ENCODE measurements at places on chromosomes 16 and 17.

DNA sequence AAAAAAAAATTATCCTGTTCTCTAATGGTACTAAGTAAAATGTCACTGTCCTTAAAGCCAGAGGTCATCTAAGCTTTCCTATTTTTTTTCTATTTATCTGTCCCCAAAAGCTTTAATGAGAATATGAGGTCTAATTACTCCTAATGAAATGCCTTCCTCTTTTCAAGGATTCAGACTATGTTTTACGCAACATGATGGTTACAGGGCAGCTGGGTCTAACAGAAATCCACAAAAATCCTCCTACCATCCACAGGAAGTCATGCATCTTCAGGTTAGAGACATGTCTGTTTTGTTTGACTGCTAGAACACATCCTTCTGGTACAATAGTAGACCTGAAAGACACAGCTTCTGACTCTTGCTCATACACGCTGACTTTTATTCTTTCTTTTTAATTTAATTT lies 29.7 kb upstream of the NSRP1 start:
- DNase-seq: no peak

- DNase-seq: peak; percentile 51
These were observed 381.6 kb upstream of the ASIC2 start for GRCh38 chr17:33674685-33675084.

GRCh38 chr17:1762901-1763898 lies 1.3 kb downstream of the SERPINF1 start:
- DNase-seq: peak; percentile 92

DNA sequence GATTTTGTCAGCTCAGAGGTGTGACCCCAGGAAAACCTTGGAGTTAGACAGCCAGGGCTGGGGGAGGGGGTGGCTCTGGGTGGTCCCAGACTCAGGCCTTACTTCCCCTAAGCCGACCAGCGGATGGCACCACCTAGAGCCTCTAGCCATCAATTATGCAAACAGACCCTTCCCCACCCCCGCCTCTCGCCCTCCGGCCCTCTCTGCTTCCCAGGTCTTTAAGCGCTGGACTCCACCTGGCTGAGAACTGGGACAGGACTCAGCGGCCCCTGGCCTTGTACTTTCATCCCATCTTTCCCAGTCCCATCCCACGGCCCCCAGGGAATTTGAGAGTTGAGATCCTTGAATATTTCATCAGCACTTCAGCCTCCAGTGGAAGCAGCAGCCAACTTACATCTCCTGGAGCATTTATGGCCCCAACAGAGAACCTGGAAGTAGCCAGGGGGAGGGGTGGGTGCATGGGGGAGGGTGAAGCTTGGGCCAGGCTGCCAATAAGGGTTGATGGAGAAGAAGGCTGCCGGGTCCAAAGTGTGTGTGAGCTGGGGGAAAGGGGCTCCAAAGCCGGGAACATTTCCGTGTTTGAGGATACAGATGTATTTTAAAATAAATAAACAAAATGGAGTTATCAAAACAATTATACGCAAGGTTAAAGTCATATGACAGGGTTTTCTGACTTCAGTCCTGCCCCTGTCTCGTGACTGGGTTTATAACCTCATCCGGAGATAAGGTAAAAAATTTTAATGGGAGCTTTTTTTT lies 7.5 kb upstream of the JUP start:
- DNase-seq: no peak

DNA sequence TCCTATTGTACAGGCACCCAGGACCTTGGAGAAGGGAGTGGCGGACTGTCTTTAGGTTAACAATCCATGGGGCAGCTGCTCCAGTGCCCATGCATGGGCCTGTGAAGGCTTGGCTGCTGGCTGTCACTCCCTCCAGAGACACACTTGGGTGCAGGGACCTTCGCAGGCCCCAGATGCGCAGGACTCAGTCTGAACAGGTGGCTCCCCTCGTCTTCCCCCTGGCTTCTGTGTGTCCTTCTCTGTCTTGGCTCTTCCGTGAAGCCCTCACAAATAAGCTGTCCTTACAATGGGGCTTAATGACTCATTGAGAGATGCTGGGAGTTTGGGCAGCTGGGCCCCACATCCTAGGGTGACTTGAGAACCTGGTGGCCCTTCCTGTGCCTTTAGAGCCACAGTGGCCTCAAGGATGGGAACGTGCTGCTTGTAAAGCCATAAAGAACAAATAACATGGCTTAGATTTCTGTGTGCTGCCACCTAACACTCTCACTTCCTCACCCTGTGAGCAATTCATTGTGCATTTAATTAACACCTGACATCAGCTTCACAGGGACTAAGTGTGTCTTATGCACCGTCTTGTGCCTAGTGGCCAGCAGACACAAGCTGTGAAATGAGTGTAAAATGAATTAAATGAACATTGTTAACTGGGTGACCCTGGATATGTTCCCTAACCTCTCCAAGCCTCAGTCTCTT lies 340.7 kb downstream of the SNX29 start:
- no peak for DNase-seq

GRCh38 chr17:9427465-9428315 lies 147.9 kb downstream of the STX8 start:
- no peak for DNase-seq

GRCh38 chr17:50148226-50149090 lies 2.0 kb downstream of the PPP1R9B start:
- DNase-seq: peak; percentile 79

Measured in left lobe of liver (tissue), 2 donors.